ENCODE measurements at places on chromosomes 11 and 22.

DNA sequence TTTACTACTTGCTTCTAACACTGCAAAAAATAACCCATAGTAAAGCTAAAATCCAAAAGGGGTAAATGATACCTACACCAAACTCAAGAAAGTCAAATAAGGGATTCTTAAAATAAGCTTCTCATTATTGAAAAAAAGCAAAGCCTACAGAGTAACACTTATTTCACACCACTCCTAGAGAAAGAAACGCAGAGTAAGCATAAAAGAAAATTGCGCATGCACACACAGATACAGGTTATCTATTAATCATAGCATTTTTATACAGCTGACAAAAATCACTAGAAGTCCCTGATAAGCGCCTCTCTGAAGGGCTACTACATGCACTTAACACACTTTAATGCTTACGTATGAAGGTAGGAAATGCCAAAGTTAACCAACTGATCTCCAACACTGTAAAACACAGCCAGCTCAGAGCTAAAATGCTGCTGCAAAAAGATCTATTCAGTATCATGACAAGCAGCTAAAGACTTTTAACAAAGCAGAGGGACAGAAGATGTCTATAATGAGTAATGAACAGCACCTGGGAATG, 14.0 kb downstream of the RBFOX2 start:
- no peak for DNase-seq

DNA sequence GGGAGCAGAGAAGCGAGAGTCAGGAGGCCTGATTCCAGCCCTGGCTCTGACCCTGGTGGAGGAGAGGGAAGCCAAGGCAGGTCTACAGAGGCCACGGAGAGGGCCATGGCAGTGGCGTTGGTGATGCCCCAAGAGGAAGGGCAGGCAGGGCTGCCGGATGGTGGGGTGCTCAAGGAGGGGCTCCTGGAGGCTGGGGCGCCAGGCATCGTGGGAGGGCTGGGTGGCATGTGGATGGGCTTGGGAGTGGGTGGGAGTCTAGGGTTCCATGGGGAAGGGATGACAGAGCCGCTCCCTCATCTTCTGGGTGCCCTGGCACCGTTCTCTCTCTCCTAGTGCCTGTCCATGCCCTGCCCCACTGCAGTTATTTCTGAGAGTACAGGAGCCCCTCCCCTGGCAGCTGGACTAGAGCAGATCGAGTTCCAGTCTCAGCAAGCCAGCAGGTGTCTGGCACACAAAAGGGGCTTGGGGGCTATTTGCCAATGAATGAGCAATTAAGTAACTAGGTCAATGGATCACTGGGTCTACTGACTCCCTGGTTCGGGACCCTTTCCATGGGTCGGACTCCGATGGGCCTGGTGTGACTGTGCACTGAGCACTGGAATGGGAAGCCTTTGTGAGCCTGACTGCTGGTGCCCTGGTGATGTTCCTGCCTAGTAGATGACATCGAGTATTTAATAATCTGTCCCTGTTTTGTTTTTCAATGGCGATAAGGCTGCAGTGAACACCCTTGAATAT, 570.0 kb downstream of the TBC1D22A start:
- DNase-seq: no peak

GRCh38 chr11:111335549-111335948, 37.2 kb downstream of the POU2AF3 start:
- no peak for DNase-seq

- DNase-seq: no peak
Measured at GRCh38 chr22:36928196-36928595, 14.8 kb downstream of the CSF2RB start.

- peak; percentile 81 for DNase-seq
Measured at GRCh38 chr22:24592851-24593558, at the start of gene LRRC75B. LRRC75B (minus strand) TSS chr22:24593073; CDS start chr22:24593039, 34 bp downstream.

DNA sequence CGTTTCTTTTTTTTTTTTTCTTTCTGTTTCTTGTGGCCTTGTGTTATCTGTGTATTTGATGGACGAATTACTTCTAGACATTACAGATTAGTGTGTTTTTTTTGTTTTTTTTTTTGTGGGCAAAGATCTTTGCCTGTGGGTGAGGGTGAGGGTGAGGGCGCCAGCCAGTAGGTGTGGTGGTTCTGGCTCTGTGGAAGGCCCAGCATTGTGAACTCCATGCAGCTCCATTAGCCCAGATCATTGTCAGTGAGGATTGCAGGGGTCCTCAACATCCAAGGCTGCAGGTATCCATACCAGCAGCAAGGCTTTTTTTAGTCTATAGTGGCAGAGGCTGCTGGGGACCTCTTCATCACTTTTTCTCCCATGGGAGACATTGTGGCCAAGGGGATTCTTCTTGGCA, 13.7 kb downstream of the BIRC2 start:
- no peak for DNase-seq

DNA sequence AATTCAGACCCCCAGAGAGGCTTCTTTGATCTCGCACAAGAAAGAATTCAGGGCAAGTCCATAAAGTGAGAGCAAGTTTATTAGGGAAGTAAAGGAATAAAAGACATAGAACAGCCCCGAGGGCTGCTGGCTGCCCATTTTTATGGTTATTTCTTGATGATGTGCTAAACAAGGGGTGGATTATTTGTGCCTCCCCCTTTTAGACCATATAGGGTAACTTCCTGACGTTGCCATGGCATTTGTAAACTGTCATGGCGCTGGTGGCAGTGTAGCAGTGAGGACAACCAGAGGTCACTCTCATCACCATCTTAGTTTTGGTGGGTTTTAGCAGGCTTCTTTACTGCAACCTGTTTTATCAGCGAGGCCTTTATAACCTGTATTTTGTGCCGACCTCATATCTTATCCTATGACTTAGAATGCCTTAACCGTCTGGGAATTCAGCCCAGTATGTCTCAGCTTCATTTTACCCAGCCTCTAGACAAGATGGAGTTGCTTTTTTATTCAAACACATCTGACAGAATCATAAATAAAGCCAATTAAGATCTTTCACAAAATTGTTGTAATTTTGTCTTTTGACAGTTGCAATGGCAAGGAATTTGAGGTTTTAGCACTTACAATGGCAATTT, 7.6 kb downstream of the DDIAS start:
- DNase-seq: no peak

DNA sequence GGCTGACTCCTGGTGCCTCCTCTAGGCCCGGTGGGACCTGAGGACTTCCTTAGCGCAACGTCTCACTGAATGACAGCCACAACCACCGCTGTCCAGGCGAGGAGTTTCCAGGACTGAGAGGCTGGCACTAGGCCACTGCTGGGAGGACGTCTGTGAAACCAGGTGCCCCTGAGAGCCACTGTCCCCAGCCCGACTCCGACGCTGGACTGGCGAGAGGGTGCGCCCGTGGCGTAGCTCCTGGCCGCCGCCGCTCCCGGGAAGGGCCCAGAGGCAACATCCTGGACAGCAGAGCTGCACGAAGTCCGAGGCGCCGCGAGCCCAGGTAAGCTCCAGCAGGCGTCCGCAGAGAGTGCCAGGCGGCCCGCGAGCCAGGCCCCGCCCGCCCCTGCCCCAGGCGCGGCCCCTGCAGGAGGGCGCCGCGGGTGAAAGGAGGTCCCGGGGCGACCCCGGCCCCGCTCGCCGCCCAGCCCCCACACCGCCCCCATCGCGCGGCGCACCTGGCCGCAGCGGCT, 525 bp downstream of the DGCR2 start:
- DNase-seq: peak; percentile 72

- DNase-seq: no peak
Measured at GRCh38 chr11:70680781-70681281, 282.5 kb downstream of the CTTN start.

GRCh38 chr11:1927026-1927847, 7.7 kb downstream of the TNNT3 start:
- peak; percentile 50 for DNase-seq

- DNase-seq: no peak
Measured at GRCh38 chr22:32696089-32696488, 105.4 kb upstream of the TIMP3 start.

GRCh38 chr11:101617735-101618332, 34.0 kb upstream of the TRPC6 start:
- DNase-seq: no peak

GRCh38 chr11:85767246-85767945, 43.5 kb downstream of the SYTL2 start:
- no peak for DNase-seq

GRCh38 chr11:2792381-2793250, 92.8 kb upstream of the KCNQ1OT1 start:
- peak; percentile 49 for DNase-seq

DNA sequence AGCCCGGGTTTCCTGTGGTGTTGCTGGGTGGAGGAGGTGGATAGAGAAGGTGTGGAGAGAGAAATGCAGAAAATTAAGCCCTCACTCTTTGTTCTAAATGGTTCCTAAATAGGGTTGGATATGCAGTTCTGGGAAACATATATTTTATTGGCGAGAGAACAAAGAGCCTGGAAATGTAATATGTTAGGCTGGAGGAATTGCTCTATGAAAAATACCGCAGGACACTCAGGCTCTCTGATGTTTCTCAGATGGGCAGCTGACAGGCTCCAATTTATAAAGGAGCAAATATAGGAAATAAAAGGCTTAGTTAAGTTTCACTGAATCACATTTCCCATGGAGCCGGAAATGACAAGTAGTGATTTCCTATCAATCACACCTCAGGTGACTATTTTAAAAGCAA, 428.0 kb downstream of the TMEM135 start:
- DNase-seq: no peak

DNA sequence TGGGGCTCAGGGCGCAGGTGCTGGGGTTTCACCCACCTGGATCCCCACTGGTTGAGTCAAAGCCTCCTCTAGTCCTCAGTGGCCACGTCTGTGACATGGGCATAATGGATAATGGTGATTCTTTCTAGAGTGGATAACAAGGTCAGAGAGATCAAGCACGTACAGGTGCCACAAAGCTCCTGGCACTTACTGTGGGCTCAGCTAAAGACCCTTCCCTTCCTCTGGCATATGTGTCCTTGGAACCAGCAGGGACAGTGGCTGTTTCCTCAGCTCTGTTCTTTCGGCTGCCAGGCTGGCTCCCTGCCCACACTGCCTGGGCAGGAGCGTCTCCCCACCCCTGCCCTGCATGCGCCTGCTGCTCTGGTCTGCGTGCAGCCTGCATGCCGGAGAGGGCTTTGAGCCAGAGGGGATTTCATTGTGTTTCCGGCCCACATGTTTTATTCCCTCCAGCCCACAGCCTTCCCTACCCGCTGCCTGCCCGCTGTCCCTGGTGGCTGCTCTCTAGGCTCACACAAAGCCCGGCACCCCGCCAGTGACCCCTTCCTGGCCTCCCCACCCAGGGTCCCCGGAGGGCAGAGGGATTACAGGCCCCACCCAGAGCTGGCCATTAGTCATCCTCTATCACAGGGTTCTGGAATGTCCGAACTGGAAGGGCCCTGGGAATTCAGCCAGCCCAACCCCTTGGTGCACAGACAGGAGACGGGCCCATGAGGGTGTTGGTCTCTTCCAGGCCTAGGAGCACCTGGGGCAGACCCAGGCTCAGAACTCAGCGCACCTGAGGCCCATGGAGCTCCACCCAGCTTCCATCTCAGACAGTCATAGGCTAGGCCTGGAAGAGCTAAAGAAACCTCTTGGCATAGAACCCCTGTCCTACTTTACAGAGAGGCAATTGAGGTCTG, 55.3 kb upstream of the GCAT start:
- DNase-seq: peak; percentile 91

GRCh38 chr22:43126501-43127165, 16.1 kb downstream of the BIK start:
- DNase-seq: no peak

Data from pancreas (tissue), 10 donors.